ENCODE measurements at places on chromosomes 5 and 9.
A peak's percentile ranks its signal among the peaks of the same experiment; 100 is the strongest.

GRCh38 chr5:140345919-140346347, 470 bp downstream of the HBEGF start:
- H3K4me3 ChIP-seq: peak overlapping the region; percentile 78
- no peaks in the 10 kb centered on the region for H3K36me3 ChIP-seq
- H3K4me1 ChIP-seq: peaks cover 17% of the 10 kb centered on the region
- H3K27ac ChIP-seq: no peak overlapping the region

GRCh38 chr9:16619402-16619801, 251.1 kb downstream of the BNC2 start:
- H3K36me3 ChIP-seq: no peaks in the 10 kb centered on the region
- no peak overlapping the region for H3K27ac ChIP-seq
- no peak overlapping the region for H3K4me3 ChIP-seq
- no peaks in the 10 kb centered on the region for H3K27me3 ChIP-seq
- DNase-seq: no peak

DNA sequence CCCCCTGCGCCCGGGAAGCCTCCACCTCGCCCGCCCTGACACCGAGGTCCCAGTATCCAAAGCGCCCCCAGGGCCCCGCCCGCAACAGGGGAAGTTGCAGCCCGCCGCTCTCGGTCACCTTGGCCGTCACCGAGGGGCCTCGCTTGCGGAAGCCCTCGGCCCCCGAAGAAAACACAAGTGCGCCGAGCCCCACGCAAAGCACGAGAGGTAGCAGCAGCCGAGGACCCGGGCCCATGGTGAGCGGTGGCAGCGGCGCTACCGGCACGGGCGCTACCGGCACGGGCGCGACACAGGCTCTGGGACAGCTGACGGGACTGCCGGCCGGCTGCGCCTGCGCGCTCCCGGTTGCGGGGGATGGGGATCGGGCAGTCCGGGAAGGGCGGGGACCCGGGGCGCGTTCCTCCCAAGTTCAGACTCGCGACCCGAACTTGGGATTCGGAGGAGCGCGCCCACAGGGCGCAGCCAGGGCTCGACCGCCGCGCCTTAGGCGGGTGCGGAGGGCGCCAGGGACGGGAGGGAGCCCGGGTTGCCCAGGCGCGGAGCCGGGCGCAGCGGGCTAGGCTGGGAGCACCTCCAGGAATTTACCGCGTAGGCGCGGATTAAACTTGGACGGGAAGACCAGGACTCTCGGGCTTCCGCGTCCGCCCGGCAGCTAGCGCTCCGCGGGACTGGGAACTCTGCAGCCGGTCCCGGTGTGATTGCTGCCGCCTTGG, at the start of gene PPIC:
Gene PPIC (minus strand): TSS at position 335 of the 713 bp plus-strand sequence. CDS start 100 bp downstream, at position 235.
- H3K4me3 ChIP-seq: peak within 1 kb of the TSS; percentile 91
- no peaks in the 10 kb centered on the region for H3K27me3 ChIP-seq
- no peaks in the 10 kb centered on the region for H3K36me3 ChIP-seq
- peak; percentile 88 for DNase-seq
- peaks cover 7% of the 10 kb centered on the region for H3K4me1 ChIP-seq

GRCh38 chr9:75695921-75696320, 194.6 kb upstream of the PCSK5 start:
- H3K4me3 ChIP-seq: no peak overlapping the region
- H3K36me3 ChIP-seq: no peaks in the 10 kb centered on the region
- H3K4me1 ChIP-seq: no peaks in the 10 kb centered on the region
- DNase-seq: no peak
- H3K27ac ChIP-seq: no peak overlapping the region

GRCh38 chr9:4839470-4839912, 46.7 kb downstream of the RCL1 start:
- no peak overlapping the region for H3K27ac ChIP-seq
- H3K4me1 ChIP-seq: peaks cover 29% of the 10 kb centered on the region
- no peak overlapping the region for H3K4me3 ChIP-seq

DNA sequence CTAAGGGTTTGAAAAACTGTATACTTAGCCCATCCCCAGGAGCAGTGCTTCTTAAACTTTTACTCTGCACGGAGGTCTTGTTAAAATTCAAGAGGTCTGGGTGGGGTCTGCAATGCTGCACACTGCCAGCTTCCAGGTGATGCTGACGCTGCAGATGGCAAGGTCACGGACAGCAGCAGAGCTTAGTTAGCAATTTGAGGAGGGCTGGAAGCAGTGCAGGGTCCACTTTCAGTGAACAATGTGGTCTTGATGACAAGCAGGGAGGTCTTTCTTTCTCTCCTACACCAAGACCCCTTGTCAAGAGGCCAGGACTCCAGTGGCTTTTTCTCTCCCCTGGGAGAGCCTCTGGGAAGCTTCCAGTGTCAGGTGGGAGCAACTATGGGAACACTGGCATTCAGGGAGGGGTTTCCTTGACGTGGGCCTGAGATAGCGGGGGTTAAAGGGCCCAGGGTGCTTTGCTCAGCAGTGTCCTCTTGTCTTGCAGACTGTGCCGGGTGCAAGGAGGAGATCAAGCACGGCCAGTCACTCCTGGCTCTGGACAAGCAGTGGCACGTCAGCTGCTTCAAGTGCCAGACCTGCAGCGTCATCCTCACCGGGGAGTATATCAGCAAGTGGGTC, 65.0 kb upstream of the AFAP1L1 start:
- peaks cover 10% of the 10 kb centered on the region for H3K36me3 ChIP-seq
- no peak for DNase-seq
- no peaks in the 10 kb centered on the region for H3K27me3 ChIP-seq

GRCh38 chr5:93250424-93250823, 330.6 kb downstream of the NR2F1-AS1 start:
- no peak overlapping the region for H3K27ac ChIP-seq
- no peaks in the 10 kb centered on the region for H3K4me1 ChIP-seq
- no peak overlapping the region for H3K4me3 ChIP-seq
- H3K36me3 ChIP-seq: no peaks in the 10 kb centered on the region
- no peak for DNase-seq

- H3K36me3 ChIP-seq: no peaks in the 10 kb centered on the region
- H3K4me1 ChIP-seq: peaks cover 11% of the 10 kb centered on the region
- peak; percentile 92 for DNase-seq
- peak overlapping the region; percentile 90 for H3K27ac ChIP-seq
- no peaks in the 10 kb centered on the region for H3K27me3 ChIP-seq
Measured at GRCh38 chr5:176536132-176536901, 885 bp downstream of the RNF44 start.

DNA sequence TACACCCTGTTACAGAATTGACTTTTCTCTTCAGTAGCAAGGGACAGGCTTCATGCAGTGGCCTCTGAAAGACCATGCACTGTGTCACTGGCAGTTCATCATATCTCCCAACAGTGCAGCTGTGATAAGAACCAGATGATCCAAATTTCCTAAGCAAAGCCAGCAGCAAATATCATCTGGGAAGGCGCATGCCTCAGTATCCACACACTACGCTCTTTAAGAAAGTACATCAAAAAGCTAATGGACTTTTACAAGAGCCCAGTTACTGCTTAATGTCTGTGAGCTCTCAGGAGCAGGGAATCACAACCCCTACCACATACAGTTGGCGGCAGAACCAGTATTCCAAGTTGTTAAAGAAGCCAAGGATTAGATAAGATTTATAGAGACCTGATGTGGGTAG, 25.1 kb downstream of the ADAMTSL1 start:
- DNase-seq: no peak
- no peak overlapping the region for H3K4me3 ChIP-seq
- peaks cover 12% of the 10 kb centered on the region for H3K36me3 ChIP-seq
- H3K27ac ChIP-seq: peak overlapping the region; percentile 11
- H3K4me1 ChIP-seq: peaks cover 63% of the 10 kb centered on the region

GRCh38 chr5:135534609-135535419, 950 bp downstream of the NEUROG1 start:
- no peak overlapping the region for H3K4me3 ChIP-seq
- H3K27ac ChIP-seq: no peak overlapping the region
- DNase-seq: peak; percentile 16
- no peaks in the 10 kb centered on the region for H3K36me3 ChIP-seq

DNA sequence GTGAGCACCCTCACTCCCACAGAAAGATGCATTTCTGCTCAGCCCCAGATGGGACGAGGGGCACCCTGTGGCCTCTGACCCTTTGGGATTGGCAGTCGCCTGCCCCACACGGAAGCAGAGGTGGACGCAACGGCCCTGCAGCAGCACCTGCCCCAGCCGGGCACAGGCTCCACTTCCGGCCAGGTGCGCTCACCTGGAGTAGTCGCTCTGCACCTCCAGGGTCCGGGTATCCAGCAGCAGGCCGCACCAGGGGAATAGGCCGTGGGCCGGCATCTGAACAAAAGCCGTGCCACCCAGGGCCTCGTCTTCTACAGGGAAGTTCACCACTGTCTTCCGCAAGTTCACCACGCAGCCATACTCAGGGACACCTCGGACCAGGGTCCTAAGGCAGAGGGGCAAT, 30.7 kb downstream of the TERT start:
- H3K4me1 ChIP-seq: no peaks in the 10 kb centered on the region
- H3K27me3 ChIP-seq: no peaks in the 10 kb centered on the region
- H3K27ac ChIP-seq: no peak overlapping the region

- no peaks in the 10 kb centered on the region for H3K36me3 ChIP-seq
- no peak for DNase-seq
- H3K27ac ChIP-seq: no peak overlapping the region
- H3K4me1 ChIP-seq: no peaks in the 10 kb centered on the region
Measured at GRCh38 chr9:20325008-20325407, 297.3 kb downstream of the MLLT3 start.

- H3K27me3 ChIP-seq: no peaks in the 10 kb centered on the region
- peak; percentile 90 for DNase-seq
Measured at GRCh38 chr5:122723606-122724352, 51.1 kb upstream of the SNX2 start.

GRCh38 chr9:17970277-17970676, 391.4 kb downstream of the SH3GL2 start:
- H3K36me3 ChIP-seq: no peaks in the 10 kb centered on the region
- H3K4me1 ChIP-seq: no peaks in the 10 kb centered on the region
- no peak overlapping the region for H3K27ac ChIP-seq
- H3K4me3 ChIP-seq: no peak overlapping the region

All from GM23248 (cell line).